ENCODE measurements at places on chromosomes 12 and 14.

GRCh38 chr14:61504901-61505300 lies 183.5 kb downstream of the PRKCH start:
- DNase-seq, result no peak

DNA sequence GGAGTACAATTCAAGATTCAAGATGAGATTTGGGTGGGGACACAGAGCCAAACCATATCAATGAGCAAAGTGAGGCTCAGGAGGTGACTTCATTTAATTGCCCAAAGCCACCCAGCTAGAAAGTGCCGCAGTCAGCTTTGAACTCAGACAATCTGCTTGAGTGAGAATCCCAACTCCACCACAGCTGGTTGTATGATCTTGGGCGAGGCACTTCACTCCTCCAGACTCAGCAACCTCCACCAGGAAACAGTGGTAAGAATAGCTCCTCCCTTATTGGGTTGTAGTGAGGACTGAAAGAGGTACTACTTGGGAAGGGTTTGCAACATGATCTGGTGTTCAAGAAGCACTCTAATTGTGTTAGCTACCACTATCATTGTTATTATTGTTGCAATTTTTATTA lies 129.2 kb upstream of the RFLNA start:
- DNase-seq, result no peak

- DNase-seq, result no peak
Observed at GRCh38 chr14:23530375-23531055, 21.1 kb downstream of the ZFHX2 start.

DNA sequence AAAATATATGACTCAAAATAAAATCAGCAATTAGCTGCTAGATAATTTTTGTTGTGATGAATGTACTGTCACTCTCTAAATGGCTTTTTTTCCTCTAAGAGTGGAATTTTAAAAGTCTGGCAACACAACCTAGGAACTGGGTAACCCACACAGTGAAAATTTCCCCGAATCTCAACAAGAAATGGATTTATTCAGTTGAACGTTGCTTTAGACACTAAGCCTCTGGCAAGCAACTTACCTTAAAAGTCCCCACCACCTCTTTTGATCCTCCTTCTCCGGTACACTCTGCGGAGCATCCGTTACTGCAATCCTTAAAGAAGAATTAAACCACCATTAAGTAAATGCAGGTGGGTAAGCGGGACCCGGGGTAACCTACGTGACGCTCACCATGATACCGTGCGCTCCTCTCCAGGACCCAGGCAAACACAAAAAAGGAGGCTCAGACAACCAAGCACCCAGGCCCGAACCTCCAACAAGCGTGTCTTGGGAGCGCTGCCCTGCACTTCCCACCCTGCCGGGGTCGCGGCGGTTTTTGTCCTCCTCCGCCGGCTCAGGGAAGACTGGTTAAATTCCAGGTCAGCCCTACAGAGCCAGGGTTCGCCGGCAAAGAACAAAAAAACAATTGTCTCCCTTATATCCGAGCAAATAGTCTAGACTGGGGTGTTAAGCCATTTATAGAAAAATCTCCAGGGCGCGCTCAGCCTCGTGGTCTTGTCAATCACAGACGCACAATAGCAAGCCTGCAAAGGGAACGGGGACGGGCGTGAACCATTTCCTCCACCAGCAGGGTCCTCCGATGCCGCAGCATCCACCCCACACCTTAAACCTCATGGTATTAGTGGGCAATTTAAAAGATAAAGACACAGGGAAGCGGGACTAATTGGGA lies 47.1 kb downstream of the BCAT1 start:
- no peak for DNase-seq

DNA sequence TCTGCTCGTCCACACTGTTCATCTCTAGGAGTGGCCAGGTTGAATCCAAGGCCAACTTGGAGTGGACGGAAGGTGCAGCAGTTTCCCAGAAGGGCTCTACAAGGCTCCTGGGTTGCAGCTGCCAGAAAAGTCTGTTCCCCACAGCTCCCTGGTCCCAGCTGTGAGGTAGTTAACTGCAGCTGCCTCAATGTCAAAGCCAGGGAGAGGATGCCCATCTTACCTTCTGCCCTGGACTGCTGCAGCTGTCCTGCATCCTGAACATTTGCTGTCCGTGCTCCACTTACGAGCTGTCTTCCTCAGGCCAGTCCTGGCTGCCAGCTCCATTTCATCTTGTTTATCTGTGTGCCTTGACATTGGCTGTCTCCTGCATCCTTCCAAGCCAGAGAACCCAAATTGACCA lies 227.3 kb downstream of the SLC41A2 start:
- no peak for DNase-seq

GRCh38 chr14:69282448-69282847 lies 22.5 kb downstream of the GALNT16 start:
- no peak for DNase-seq

DNA sequence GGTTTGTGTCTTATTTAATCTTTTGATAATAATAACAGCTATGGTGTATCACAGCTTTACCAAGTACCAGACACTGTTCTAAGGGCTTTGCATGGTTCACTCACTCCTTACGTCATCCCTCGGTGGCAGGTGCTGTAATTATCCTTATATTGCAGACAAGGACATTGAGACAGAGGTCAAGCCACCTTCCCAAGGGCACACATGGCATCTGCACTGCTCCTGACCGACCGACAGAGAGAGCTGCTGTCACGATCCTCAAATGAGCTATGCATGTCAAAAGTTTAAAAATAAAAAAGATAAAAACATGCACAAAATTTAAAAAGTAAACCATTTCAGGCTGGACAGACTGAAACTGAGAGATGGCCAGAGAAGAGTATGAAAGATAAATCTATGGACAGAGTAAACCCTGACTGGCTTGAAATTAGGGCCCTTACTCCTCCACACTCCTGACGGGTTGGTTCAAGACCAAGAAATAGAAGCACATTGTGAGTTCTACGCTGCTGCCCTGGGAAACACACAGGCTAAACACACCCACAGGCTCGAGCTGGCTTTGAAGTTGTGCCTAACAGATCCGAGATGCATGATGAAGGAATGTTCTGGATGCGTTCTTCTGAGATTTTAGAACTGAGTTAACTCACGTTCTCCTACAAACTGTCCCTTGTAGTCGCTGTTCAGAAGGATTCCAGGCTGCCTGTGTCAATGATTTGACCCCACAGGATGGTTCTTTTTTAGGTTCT lies 268.7 kb downstream of the ZFP36L1 start:
- DNase-seq, result no peak

- no peak for DNase-seq
Observed at GRCh38 chr12:106190581-106190980, 51.8 kb upstream of the NUAK1 start.

GRCh38 chr12:80778005-80778541 lies 61.4 kb downstream of the MYF5 start:
- peak; percentile 48 for DNase-seq

DNA sequence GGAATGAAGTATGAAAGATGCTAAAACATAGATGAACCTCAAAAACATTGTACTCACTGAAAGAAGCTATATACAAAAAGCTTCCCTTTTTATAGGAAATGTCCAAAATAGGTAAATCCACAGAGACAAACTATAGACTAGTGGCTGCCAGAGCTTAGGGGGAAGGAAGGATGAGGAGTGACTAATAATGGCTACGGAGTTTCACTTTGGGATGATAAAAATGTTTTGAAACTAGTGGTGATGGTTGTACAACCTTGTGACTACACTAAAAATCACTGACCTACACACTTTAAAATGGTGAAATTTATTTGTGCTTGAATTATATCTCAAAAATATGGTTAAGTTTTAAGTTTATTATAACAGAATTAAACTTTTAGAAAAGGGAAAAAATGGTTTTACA lies 37.1 kb upstream of the AMN1 start:
- no peak for DNase-seq

Measured in NCI-H1417 treated with DMSO at 0.1 percent for 48 hours (cell line).